ENCODE measurements at places on chromosomes 5 and 9.

DNA sequence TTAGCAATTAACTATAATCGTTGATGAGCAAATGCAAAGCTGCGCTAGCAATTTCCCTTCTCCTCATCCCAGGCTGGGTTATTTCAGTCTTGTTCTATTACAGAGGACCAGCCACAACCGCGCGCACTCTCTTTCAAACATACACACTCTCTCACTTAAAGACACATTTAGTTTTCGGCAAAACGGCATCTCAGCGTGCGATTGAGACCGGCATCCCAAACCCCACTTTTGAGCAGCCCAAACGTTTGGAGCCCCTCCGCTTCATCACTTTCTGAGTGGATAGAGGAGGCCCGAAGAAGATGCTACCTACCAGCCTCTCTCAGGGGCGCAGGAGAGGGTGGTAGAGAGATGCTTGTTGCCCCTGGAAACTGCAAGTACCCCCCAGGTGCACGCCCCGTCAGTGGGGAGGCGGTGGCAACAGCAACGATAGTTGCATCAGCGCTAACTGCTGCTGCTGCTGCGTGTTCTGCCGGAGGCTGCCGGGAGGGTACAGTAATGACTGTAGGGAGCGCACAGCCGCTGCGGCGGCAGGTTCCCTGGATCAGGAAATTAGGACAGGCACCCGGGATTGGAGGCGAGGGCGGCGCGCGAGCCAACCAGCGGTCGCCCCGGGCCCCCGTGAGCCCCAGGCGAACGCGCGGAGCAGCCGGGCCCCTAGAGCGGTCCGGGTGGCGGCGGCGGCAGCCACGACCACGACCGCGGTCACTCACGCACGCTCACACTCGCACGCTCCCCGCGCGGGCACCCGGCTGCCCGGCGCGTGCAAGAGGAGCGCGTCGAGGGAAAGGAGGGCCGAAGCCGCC is 467 bp upstream of the VLDLR start:
- DNase-seq, result peak; percentile 71

GRCh38 chr9:130215341-130216119 is 43.3 kb downstream of the NCS1 start:
- peak; percentile 23 for DNase-seq

GRCh38 chr5:9626955-9627354 is 3.2 kb downstream of the TAS2R1 start:
- no peak for DNase-seq

DNA sequence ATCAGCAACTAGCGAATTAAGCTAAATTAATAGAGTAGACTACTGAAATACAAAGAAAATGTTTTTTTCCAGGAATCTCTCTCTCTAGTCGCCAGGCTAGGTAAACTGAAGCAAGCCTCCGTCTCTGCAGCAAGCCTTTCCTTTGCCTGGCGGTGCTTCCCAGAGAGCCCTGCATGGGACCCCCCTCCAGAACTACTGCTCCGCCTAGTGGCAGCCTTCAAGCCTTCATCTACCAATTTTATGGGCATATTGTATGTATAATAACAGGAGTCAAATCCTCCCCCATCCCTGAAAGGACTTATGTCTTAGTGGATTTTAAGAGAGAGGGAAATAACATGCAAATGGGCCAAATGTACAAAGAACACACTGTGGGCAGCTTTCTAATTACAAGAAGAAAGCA is 241.9 kb downstream of the SAXO1 start:
- DNase-seq, result peak; percentile 38

DNA sequence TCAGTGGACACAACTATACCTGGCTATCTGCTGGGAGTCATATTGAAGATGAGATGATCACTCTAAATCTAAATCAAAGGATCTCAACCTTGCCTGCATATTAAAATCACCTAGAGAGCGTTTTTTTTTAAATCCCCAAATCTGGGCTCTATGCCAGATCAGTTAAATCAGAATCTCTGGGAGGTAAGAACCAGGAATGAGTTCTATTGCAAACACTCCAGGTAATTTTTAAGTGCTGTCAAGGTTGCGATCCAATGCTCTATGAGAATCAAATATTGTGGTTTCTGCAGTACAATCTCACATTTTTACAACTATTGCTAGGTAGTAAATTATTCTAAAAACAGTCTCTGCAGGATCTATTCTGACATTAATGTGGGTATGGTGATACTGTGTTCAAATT is 202.3 kb upstream of the OR13F1 start:
- DNase-seq, result no peak

DNA sequence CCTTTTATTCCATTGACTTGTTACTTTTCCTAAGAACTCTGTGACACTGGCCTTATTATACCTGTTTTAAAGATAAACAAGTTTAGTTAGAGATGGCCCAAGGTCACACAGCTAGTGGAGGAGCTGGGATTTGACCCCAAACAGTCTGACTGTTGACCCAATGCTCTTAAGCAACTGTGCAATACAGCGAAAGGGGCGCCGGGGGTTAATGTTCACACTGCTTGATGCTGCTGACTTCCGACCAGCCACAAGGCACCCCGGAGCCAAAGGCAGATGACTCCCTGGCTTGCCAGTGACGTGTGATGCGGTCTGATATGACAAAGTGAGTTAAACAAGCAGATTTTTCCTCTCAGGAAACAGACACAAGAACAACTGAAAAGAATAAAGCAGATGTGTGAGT is 23.9 kb downstream of the PIK3R1 start:
- DNase-seq, result peak; percentile 94

DNA sequence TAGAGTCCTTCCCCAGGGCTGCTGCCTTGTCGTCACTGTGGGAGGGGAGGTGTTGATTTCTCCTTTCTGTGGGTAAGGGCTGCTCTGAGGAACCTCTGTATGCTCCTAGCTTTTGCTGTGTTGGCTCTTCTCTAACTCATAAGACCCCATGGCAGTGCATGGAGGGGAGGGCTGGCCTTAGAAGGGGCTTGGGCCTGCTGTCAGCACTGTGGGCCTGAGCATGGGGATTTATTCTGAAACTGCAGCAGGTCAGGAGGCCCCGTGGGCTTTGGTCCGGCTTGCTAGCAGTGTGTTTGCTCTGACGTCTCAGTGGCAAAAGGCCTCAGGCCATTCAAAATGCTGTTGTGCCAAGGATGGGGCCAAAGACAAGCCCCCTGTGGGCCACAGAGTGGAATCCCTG is 6.8 kb downstream of the FGF18 start:
- no peak for DNase-seq

DNA sequence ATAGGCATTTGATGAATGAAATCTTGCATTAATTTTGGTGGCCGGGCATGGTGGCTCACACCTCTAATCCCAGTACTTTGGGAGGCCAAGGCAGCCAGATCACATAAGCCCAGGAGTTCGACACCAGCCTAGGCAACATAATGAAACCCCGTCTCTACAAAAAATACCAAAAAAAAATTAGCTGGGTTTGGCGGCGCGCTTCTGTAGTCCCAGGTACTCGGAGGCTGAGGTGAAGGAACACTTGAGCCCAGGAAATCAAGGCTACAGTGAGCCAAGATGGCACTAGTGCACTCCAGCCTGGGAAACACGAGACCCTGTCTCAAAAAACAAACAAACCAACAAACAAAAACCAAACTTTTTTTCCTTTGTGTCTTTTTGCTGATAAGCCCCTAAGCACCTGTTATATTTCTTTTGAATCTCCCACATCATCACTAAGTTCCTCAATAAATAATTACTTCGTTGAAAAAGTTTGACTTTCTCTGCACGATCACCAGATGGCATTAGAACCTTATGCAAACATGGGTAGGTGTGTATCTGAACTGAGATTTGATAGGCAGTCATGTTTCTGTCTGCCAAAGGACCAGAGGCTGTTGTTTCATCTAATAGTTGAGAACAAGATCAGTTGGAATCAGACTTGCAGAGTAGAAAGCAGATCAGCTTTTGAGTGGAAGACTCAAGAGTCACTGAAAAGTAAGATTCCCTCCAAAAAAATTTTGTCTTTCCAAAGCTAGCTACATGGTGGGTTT is 5.5 kb upstream of the MATR3 start:
- no peak for DNase-seq

DNA sequence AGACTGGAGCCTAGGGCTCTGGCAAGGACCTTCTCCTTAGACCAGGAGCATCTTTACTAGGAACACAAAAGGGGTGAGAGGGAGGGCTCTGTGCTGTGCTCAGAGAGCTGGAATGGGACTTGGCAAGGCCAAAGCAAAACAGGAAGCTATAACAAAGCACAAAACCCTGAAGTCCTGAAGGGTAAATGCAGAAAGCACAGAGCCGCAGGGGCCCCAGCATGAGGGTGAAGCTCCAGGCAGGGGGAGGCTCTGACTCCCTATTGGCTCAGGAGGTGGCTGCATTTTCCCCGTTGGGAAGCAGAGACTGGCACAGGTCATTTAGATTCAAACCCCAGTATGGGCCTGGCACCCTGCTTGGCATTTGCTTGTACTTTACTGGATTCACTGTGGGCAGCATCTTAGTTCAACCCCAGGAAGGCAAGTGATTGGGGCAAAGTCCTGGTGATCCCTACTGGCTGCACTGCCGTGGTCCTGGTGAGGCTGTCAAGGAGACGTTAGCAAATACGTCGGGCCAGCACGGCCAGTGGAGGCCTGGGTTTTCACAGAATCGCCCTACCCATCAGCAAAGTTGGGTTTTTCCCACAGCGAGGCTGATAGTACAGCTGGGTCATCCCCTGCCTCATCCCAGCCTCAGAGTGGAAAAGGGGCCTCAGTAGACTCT is 46.3 kb downstream of the GGTA1 start:
- no peak for DNase-seq

GRCh38 chr5:146549615-146550014 is 33.6 kb upstream of the GPR151 start:
- DNase-seq, result no peak

- DNase-seq, result no peak
Observed at GRCh38 chr5:23483090-23483489, 24.3 kb upstream of the PRDM9 start.

DNA sequence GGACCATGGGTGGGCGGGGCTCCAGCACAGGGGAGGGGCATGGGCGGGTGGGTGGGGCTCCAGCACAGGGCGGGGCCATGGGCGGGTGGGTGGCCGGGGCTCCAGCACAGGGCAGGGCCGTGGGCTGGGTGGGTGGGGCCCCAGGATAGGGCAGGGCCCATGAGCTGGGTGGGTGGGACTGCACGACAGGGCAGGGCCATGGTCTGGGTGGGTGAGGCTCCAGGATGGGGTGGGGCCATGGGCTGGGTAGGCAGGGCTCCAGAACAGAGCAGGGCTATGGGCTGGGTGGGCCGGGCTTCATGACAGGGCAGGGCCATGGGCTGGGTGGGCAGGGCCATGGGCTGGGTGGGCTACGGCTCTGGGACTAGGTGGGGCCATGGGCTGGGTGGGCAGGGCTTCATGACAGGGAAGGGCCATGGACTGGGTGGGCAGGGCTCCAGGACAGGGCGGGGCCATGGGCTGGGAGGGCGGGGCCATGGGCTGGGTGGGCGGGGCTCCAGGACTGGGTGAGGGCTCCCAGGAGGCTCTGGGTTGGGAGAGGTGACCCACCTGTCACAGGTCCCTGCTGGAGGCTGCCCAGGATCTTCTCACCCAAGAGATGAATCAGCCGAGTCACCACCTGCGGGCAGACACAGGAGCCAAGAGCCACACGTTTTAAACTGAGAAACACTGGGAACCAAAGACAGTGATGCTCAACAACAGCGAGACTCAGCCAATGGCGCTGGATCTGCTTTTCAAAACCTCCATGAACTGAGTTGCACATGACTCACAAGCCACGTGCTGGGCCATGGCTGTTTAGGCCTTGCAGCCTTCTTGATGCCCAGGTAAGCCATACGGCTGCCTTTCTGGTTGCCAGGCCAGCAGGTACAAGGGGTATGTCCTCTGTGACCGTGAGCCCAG is 33.6 kb upstream of the NSMF start:
- peak; percentile 43 for DNase-seq

DNA sequence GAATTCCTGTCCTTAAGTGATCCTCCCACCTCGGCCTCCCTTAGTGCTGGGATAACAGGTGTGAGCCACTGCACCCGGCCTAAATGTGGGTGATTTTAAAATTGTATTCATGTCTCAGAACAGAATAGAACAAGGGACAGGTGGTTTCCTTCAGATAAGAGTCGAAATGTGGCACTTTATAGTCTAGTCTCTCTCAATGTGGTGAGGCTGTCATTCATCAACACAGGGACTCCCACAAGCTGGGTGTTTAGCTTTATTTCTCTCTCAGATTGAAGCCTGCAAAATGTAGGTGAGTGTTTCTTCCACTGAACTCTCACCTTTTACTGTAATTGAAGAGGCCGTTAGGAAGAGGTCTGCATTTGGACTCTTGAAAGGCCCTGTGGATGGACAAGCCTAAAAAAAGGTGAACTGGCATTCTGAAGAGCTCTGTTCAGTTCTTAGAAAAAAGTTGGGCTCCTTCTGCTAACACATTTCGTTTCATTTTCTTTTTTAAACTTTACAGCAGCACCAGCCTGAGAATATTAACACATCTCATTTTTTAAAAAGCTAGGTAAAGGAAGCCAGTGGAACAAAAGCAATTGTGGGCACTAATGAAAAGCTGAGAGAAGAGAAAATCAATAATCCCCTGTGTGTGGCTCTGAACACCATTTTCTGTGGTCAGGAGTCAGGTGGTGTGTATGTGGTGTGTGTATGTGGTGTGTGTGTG is 126.2 kb upstream of the SLC28A3 start:
- DNase-seq, result peak; percentile 78

- DNase-seq, result no peak
Observed at GRCh38 chr5:135386886-135387628, 12.0 kb downstream of the MACROH2A1 start.

DNA sequence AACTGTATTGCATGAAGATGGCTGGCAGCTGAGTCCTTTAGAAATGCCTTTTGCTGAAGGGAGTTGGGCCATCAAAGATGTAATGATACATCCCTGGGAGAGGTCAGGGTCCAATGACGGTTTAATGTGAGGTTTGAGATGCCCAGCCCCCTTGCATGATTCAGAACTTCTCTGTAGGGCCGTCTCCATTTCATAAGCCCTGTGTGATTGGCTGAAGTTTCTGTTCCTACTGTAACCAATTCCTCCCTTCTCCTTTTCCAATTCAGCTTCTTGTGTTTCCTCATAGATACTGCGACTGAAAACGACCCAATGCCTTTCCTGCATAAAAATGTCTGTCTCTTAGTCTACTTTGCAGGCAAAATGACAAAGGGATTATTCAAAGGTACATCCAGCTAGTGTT is 47.9 kb upstream of the ST8SIA4 start:
- no peak for DNase-seq
